Fibroblast of lung (primary cell): ENCODE measurements at places on chromosomes 13 and 19. TPM values are rescaled to one million over a fixed set of nuclear protein-coding genes. Genes with fewer than 3 reads are reported as not detected.

GRCh38 chr19:5665781-5666513, 14.4 kb downstream of the MICOS13 start:
- DNase-seq, result peak; percentile 58

- peak; percentile 64 for DNase-seq
Observed at GRCh38 chr13:97212601-97213040, 9.5 kb upstream of the MBNL2 start.

DNA sequence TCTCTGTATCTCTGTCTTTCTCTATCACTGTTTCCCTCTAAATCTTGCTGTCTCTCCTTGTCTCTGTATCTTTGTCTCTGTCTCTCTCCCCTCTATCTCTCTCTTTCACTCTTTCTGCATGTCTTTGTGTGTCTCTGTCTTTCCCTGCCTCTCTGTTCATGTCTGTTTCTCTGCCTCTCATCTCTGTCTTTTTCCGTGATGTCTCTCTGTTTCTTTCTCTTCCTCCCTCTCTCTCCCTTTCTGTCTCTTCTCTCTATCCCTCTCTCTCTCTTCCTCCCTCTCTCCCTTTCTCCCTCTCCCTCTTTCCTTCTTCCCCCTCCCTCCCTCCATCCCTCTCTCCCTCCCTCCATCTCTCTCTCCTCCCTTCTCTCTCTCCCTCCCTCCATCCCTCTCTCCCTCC, 56.7 kb upstream of the NFIC start:
- DNase-seq, result no peak

GRCh38 chr13:95822303-95822702, 145.4 kb downstream of the DNAJC3 start:
- DNase-seq, result no peak

- peak; percentile 23 for DNase-seq
Observed at GRCh38 chr19:13014101-13014920, 19.0 kb downstream of the NFIX start.

DNA sequence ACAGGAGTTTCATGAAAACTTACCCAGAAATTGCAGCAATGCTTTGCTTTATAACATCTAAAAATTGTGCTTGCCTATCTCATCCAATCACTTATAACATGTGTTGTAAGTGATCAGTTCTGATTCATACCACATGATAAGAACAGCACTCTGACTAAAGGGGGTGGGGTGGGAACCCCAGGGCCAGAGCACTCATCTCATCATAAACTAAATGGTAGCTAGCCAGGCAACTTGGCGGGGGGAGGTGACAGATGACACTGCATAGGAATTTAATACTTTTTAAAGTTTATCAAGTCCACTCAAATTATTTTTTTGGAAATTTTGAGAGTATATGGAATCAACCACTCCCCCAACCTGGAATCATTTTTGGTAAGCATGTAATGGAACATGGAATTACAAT, 42.1 kb downstream of the FOXO1 start:
- peak; percentile 19 for DNase-seq

GRCh38 chr19:1270854-1271527, 1.9 kb downstream of the CIRBP start:
- DNase-seq, result no peak

DNA sequence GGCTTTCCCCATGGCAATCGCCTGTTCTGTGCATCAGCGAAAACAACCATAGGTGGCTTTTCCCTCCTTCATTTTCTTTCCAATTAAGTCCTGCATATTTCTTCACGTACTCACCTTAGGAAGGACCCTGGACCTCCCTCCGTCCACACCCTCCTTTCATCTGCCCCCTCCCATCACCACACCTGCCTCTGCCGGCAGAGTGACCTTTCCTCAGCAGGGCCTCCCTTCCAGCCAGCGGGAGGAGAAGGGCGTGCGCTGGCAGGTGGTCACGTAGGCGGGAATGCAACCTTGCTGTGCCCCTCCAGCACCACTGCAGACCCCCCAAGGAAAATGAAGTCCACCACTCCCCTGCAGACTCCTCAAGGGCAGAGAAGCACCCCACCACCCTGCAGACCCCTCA, 61.1 kb downstream of the GSX1 start:
- no peak for DNase-seq

DNA sequence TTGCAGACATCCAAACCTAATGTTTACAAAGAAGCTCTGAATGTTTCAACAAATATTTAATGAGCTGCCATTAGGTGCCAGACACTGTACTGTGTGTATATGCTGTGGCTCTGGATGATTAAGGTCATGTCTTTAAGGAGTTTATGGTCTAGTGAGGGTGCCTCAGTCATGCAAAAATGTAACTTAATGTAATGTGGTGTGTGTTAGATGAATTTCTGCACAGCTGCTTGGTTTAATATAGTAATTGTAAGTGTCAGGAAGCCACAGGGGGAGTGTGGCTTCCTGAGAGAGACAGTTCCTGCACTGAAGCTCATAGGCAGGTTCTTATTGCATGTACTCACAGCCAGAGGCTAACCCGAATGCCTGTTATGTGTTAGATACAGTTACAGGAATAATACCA, 43.3 kb downstream of the SPATA13 start:
- no peak for DNase-seq

DNA sequence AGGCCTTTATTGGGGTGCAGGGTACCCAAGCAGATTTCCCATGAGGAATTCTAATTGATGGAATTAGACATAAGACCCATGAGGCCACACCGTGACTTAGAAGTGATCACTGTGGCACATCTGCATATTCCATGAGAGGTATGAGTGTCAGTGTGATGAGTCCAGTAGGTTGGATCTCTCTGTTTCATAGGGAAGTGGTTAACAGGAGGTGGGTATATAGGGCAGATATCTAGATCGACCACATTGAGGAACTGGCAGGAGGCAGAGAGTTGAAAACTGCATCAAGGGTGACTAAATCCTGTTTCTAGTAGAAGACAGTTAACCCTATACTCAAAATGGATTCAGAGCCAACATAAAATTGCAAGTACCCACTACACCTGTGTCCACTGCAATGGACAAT, 68.6 kb upstream of the MIR17HG start:
- DNase-seq, result no peak

- DNase-seq, result no peak
Observed at GRCh38 chr13:95292622-95293021, 8.6 kb downstream of the ABCC4 start.

DNA sequence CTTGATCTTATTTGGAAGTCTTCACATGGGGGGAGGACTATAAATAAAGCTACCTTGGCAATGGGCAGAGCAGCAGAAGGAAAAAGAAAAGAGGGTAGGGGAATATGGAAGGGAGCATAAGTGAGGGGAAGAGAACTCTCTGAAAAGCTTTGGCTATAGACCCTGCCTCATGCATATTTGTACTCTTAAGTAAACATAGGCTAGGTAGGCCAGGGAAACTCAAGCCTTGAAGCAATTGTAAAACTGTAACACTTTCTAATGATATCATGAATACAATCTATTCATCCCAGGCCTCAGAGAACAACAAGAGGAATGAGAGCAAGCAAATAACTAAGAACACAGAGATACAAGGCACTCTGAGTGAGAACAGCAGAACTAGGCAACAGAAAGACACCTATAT, 20.4 kb downstream of the MYCBP2 start:
- no peak for DNase-seq

DNA sequence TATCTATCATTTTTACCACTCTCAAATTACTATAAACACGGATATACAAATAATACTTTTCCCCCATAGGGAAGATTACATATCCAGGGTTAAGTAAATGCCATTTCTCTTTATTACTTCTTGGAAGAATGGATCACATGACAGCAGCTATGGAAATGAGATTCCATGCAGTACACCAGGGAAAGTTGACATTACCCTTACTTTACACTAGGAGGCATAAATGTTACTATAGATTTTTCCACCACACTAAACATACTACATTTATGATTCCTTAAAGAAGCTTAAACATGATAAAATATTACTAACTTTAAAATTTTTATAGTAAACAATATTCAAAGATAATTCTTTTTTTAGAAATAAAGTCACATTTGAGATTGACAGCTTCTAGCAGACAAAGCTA, 611.4 kb downstream of the PCDH9 start:
- DNase-seq, result peak; percentile 72

DNA sequence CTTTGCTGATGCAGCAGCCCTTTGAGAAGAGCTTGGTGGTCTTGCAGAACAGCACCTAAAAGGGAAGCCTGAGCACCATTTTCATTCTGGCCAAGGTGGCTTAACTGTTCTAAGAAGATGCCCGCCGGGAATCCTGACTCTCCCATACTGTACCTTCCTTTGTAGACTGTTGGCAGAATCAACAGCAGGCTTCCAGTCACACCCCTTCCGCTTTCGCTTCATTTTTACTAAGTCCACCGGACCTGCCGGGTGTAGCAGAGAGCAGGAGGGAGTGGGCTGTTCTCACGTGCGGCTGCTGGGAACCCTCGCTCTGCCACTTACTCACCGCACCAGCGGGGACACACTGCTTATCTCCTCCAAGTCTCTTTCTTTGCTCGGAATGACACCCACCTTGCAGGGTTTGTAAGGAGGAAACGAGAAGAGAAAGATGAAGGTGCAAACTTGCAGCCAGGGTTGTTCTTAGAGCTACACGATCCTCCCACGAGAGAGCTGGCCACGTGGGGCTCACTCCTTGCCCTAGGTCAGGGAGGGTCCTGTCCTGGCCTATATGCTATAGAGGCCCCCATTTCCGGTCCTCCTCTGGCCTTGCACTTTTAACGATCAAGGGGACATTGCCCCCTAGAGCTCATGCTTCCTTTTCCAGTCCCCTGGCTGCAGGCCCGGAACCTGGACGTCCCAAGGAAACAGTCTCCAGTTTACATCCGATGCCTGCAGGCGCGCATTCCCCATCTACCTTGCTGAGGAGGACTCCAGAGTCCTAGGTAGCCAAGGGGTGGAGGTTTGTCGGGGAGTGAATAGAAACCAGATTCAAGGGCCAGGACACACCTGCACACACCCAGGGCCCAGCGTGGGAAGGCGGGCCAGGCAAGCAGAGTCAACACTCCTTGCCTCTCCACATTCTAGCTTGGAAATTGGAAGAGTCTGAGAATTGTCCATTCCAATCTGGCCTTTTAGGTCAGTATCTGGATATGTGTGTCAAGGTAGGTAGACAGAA, 453.6 kb downstream of the IRS2 start:
- no peak for DNase-seq

DNA sequence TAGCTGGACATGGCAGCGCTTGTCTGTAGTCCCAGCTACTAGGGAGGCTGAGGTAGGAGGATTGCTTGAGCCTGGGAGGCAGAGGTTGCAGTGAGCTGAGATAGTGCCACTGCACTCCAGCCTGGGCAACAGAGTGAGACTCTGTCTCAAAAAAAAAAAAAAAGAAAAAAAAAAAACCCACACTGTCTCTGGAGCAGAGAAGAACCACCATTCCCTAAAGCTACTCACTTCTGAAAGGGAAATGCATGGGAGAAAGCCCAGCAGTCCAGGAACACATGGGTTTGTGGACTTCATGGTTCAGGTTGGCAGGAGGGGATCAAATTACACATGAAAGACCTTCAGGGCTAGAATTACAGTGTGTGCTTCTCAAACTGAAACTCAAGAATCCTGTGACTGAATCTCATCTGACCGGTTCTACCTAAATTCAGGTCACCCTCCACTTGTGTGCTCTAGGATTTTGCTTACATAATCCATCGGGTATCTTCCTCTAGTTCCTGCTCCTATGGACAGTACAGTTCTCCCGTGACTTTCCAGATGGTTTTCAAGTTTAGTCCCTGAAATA, 30.2 kb upstream of the CPB2 start:
- peak; percentile 9 for DNase-seq

DNA sequence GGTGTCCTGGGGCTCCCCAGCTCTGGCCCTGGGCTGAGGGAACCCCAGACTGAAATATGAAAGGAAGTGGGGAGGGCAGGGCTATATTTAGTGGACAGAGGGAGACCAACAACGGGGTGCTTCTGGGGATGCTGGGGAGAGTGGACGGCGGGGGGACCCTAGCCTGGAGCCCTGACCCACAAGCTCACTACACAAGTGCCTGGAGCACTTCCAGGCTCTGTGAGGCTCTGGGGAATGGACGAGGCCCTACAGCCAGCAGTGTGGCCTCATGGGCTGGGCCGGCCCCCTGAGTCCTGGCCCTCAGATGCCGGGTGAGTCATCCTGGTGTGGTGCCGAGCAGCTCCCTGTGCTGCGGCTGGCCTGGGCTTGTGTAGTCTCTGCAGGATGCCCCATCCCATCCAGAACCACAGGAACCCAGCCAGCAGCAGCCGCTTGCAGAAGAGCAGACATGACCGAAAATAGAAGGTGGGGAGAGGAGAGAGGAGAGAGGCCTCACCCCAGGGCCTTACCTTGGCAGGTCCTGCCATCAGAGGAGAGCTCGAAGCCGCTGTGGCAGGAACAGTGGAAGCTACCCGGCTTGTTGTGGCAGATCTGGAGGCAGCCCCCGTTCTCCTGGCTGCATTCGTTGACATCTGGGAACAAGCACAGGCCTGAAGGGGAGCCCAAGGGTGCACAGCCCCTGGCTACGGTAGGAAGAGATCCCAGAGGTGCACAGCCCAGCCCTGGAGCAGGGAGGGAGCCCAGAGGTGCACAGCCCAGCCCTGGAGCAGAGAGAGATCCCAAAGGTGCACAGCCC, 26.1 kb downstream of the GAS6 start:
- peak; percentile 99 for DNase-seq

DNA sequence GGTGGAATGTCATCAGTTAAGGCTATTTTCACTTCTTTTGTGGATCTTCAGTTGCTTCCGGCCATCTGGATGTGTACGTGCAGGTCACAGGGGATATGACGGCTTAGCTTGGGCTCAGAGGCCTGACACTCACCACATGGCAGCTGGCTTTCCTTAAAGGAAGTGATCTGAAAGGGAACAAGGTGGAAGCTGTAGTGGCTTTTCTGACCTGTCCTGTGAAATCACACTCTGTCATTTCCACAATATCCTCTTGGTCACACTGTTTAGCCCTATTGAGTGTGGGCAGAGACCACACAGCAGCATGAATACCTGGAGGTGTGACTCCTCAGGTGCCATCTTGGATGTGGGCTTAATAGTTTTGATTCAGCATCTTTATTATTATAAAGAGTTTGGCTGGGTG, 4.5 kb upstream of the BAX start:
- DNase-seq, result no peak

Gene PCDH9
- polyA plus RNA-seq, result 0.67 and 2.0 TPM in 2 replicates

Gene KASH5
- polyA plus RNA-seq, result not detected in 2 replicates

Gene SPHK2
- polyA plus RNA-seq, result 3.4 and 5.7 TPM in 2 replicates

Gene ATP4A
- not detected in 2 replicates for polyA plus RNA-seq
